Aortic smooth muscle cell (primary cell): ENCODE measurements at places on chromosomes 1 and 21. TPM values are rescaled to one million over a fixed set of nuclear protein-coding genes. Genes with fewer than 3 reads are reported as not detected.

PERM1 gene
- total RNA-seq = 0.06 TPM in 1 of 2 replicates, not detected in the other

LAD1 gene
- not detected in 2 replicates for total RNA-seq

NBPF20 gene
- total RNA-seq = 2.1 and 2.9 TPM in 2 replicates

FCRL6 gene
- total RNA-seq = not detected in 2 replicates

MARCKSL1 gene
- total RNA-seq = 13.9 TPM in 2 replicates

SPRR1B gene
- not detected in 2 replicates for total RNA-seq

PCBP3 gene
- total RNA-seq = 0.06 and 0.13 TPM in 2 replicates

SELP gene
- total RNA-seq = 0.12 and 0.40 TPM in 2 replicates

FABP3 gene
- 57.1 and 132 TPM in 2 replicates for total RNA-seq

TPTE gene
- not detected in 2 replicates for total RNA-seq

NFASC gene
- total RNA-seq = 14.3 and 15.7 TPM in 2 replicates

RPE65 gene
- not detected in 2 replicates for total RNA-seq

TNFRSF14 gene
- total RNA-seq = 25.8 and 26.2 TPM in 2 replicates

LCE2A gene
- total RNA-seq = not detected in 2 replicates

OR10J1 gene
- total RNA-seq = not detected in 2 replicates

CDA gene
- 0.12 TPM in 1 of 2 replicates, not detected in the other for total RNA-seq

PEAR1 gene
- 7.8 and 15.9 TPM in 2 replicates for total RNA-seq

MNDA gene
- total RNA-seq = not detected in 2 replicates

BRDT gene
- total RNA-seq = not detected in 2 replicates
